ENCODE measurements at places on chromosomes 5 and 9.

GRCh38 chr9:3262826-3263529 is 262.8 kb downstream of the RFX3 start:
- no peak for DNase-seq

DNA sequence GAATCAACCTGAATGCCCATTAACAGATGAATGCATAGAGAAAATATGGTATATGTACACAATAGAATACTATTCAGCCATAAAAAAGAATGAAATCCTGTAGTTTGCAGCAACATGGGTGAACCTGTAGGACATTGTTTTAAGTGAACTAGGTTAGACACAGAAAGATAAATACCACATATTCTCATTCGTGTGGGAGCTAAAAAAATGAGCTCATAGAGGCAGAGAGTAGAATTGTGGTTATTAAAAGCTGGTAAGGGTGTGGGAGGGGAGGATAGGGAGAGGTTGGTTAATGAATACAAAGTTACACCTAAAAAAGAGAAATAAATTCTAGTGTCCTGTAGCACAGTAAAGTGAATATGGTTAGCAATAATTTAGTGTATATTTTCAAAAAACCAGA is 23.5 kb downstream of the PTTG1 start:
- no peak for DNase-seq

- DNase-seq = no peak
These were observed 29.1 kb upstream of the CEP72 start for GRCh38 chr5:582936-583635.

- DNase-seq = no peak
These were observed 84.9 kb downstream of the NTRK2 start for GRCh38 chr9:84754461-84754860.

DNA sequence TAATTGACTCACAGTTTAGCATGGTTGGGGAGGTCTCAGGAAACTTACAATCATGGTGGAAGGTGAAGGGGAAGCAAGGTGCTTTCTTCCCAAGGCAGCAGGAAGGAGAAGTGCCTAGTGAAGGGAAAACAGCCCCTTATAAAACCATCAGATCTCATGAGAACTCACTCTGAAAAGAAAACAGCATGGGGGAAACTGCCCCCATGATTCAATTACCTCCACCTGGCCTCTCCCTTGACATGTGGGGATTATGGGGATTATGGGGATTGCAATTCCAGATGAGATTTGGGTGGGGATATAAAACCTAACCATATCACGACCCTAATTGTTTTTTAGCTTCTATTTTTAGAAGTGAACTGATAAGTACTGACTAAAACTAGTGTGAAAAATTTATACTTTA is 1377.5 kb upstream of the DMAC1 start:
- no peak for DNase-seq

DNA sequence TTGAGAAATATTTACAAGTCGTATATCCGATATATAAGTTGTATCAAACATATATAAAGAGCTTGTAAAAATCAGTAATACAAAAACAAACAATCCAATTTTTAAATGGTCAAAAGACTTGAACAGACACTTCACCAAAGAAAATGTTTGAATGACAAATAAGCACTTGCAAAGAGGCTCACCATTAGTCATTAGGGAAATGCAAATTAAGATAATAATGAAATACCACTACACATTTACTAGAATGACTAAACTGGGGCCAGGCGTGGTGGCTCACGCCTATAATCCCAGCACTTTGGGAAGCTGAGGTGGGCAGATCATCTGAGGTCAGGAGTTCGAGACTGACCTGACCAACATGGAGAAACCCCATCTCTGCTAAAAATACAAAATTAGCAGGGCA is 134.6 kb upstream of the HAND1 start:
- DNase-seq = no peak
